ENCODE measurements at places on chromosomes 2 and 18.

- no peak for DNase-seq
Measured at GRCh38 chr18:45913276-45913675, 53.9 kb downstream of the EPG5 start.

DNA sequence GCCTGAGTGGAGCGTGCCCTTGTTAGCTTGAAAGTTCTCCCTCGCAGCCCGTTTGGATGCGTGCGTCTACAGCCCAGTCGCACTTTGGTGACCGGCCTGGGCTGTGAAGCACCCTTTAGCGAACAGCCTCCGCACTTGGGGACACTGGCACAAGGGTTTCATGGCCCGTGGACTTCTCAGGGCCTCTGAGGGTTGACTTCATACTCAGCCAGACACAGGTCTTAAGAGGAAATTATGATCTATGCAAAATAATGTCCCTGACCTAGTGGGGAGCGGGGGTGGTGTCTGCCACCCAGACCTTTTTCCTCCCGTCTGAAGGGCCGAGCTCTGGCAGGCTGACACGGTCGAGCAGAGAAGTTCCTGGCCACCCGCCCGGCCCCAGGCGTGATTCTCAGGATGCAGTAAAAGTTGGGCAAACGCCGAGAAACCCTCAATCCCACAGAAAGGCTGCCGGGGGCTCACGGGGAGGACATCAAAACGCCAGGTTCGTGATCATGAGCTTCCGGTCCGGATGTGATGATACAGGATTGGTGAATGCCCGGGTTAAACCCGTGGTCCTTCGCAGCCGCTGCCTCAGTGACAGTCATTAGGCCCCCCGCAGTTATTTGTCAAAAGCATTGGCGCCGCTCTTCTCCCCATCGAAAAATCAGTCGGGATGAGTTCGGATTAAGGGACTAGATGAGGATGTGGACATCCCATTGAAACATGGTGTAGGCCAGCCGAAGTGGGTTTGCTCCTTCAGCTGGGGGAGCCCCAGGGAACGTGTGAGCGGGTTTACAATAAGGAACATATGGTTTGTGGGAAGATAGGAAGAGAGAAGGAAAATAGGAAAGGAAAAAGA is 3.6 kb upstream of the PAX3 start:
- DNase-seq = no peak

GRCh38 chr18:51266773-51267172 is 69.3 kb upstream of the MEX3C start:
- no peak for DNase-seq

DNA sequence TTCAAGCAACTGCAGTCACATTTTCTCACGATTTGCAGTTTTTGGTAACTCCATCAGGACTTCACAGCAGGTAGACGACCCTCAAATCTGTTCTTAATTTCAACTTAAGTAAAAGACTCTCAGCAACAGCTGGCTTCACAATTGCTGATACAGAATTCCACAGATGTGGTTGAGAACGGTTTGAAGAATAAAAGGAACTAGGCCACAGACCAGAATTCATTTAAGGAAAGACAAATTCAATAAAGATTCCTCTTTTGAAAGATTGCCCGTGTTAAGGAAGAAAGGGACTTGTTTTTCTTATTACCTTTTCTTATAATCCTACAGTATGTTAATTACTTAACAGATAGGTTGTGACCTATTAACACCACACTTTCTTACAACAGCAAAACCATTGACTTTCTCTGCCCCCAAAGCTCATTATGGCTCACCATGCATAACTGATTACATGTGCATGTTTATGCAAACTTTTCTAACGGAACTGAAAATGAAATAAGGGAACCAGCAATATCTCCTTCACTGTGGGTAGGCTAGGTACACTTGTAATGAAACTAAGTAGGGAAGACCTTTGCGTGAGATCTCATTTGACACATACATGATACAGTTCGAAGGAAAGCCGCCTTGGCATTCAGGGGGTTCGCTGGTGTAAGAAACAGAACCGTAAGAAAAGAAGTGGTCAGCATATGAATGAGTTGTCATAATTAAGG is 4.7 kb upstream of the ZNF516 start:
- no peak for DNase-seq

DNA sequence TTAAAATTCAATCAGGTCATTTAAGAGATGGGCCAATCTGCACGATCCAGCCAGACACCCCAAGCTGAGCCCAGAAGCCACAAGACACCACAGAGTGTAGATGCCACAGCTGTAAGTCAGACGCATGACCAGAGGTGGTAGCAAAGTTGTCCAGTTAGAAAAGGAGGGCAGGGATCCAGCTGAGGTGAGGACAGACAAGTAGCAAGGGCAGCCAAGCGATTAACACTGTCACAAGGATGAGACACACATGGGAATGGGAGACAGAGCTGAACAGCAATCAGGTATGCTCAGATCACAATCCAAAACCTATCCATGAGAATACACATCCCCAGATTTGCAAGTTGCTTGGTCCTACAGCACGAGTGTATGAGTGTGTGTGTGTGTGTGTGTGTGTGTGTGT is 143.4 kb upstream of the STK17B start:
- no peak for DNase-seq

- DNase-seq = no peak
Measured at GRCh38 chr18:57077786-57078552, 68.9 kb upstream of the BOD1L2 start.

GRCh38 chr2:171411791-171412483 is 21.9 kb downstream of the METTL8 start:
- DNase-seq = no peak

DNA sequence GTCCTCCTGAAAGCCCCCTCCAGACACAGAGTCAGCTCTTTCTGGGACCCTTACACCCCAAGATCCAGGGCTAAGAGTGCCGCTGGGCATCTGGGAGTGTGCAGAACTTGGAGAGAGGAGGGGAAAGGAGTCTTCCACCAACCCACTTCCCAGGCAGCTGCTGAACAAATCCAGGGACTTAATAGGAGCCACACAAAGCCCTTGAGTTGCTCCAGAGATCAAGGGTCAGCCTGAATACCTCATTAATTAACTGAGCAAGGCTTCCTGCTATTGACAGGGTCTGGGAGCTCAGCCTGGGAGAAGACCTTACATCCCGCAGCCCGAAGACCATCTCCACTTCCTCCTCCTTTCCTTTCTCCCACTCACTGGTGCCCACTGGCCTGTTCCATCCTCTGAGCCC is 108.3 kb downstream of the CELF4 start:
- DNase-seq = no peak

DNA sequence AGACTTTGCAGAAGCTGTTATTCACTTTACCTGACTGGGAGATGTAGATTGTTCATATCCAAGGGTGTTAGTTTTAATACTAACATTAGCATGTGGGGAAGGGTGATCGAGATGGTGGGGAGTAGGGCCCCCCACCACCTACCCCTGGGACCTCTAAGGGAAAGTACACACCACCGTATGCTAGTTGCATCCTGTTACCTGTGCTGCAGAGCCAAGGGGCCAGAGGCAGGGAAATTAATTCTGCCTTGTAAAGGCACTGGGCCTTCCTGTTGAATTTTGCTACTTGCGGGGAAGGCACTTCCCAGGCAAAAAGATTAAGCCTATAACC is 9.0 kb downstream of the STEAP3 start:
- no peak for DNase-seq

- no peak for DNase-seq
Measured at GRCh38 chr18:56550121-56550520, 88.3 kb downstream of the TXNL1 start.

DNA sequence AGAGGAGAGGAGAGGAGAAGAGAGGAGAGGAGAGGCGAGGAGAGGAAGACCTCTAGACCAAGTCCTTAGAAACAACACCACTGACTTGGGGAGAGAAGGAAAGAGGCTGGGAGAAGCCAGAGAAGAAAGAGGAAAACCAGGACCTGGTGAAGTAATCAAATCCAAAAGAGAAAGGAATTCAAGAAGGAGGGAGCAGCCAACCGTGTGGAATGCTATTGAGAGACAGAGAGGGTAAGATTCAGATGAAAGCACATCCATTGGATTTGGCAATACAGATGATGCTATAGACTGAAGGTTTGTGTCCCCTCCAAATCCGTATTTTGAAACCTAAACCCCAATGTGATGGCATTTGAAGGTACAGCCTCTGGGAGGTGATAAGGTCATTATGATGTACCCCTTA is 50.7 kb downstream of the GALNT14 start:
- DNase-seq = no peak

- DNase-seq = no peak
Measured at GRCh38 chr2:186255823-186256222, 230.2 kb upstream of the ZC3H15 start.

- no peak for DNase-seq
Measured at GRCh38 chr2:179479947-179480346, 215.3 kb upstream of the SESTD1 start.

GRCh38 chr2:158204741-158205165 is 103.1 kb downstream of the UPP2 start:
- DNase-seq = no peak

- DNase-seq = no peak
Measured at GRCh38 chr2:198611201-198611600, 806.8 kb downstream of the PLCL1 start.

DNA sequence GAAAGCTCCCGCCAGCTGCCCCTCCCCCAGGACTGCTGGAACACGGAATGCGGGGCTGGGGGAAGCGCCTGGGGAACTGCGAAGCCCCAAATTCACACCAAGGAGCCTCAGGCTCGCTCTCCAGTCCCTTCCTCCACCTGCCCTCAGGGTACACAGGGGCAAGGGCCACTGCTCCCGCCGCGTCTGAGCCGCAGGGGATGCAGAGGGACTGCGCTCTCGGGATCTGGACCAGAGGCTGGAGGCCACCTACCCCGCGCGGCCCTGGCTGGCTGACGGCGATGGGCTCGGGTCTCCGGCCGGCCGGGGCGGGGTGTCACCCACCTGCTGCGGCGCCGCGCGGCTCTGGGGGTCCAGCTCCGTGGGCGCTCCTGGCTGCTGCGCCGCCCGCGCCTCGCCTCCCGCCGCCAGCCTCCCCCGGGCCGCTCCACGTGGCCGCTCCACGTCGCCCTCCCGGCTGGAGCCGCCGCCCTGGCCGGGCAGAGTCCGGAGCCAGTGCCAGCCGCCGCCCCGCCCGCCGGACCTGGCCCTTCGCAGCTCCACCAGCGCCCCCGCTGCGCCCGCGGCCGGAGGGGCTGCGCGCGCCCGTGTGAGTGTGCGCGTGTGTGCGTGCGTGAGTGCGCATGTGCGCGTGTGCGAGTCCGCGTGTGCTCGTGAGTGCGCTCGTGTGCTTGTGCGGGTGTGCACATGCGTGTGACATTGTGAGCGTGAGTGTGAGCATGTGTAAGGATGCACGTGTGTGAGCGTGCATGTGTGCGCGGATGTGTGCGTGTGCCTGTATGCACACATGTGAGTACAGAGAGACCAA is at the start of gene CGREF1:
CGREF1 (minus strand) TSS at position 604 of the 805 bp plus-strand sequence. CDS start 14,762 bp downstream, outside the sequence.
- no peak for DNase-seq

DNA sequence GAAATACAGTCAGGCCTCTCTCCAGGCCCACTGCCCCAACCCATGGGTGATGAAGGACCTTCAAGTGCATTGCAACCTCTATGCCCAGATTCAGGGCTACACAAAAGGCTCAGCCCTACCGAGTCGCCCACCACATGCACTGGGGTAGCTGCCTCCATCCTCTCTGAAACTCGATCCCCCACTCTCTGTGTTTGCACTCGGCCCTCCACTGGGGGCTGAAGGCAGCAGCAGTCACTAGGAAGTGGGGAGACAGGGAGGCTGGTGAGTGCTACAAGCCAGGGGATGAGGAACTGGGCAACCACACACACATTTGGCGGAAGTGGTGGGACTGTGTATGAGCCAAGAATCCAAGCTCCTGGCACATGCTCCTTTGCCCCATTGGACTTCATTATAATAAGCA is 94.6 kb downstream of the CERS6 start:
- no peak for DNase-seq

- DNase-seq = no peak
Measured at GRCh38 chr2:40095000-40095399, 315.9 kb upstream of the THUMPD2 start.

DNA sequence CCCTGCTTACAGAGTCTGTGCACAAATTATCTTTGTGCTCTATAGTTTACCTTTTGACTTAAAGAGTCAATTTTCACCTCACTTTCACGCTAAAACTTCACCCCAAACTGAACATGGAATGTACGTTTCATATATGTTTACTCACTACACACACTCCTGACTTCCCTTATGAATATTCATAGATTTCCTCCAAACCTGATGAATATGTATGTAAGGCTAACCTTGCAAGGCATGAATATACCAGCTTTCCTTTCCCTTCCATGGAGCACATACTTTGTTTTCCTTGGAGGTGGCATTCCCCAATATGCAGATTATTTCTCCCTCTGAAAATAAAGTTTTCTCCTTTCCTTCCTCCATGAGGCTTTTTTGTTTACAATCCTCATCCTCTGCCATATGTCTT is 48.4 kb upstream of the GPR39 start:
- no peak for DNase-seq

DNA sequence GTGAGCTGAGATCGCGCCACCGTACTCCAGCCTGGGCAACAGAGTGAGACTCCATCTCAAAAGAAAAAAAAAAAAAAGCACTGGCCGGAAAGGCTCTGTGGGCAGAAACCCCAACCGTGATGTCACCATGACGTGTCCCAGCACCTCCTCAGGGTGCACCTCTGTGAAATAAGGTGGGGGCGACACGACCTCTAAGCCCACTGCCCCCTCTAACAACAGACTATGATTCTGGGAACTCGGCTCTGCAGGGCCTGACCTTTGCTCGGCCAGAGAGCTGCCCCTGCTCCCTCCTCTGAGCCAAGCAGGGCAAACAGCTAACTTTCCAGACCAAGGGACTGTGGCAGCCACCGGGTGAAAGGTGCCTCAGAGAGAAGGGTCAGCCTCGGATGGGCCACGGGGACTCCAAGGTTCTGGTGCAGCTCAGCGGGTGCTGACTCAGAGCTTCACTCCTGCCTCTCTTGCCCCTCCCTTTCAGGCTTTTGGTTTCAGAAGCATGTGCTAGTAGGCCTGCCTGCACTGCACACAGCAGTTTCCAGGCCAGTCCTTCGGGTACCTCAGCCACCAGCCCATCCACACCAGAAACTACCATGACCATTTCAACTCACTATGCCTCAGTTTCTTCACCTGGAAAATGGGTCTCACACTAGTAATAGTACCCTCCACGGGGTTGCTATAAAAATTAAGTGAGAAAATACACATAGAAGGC is 8.0 kb downstream of the TMBIM1 start:
- DNase-seq = no peak

DNA sequence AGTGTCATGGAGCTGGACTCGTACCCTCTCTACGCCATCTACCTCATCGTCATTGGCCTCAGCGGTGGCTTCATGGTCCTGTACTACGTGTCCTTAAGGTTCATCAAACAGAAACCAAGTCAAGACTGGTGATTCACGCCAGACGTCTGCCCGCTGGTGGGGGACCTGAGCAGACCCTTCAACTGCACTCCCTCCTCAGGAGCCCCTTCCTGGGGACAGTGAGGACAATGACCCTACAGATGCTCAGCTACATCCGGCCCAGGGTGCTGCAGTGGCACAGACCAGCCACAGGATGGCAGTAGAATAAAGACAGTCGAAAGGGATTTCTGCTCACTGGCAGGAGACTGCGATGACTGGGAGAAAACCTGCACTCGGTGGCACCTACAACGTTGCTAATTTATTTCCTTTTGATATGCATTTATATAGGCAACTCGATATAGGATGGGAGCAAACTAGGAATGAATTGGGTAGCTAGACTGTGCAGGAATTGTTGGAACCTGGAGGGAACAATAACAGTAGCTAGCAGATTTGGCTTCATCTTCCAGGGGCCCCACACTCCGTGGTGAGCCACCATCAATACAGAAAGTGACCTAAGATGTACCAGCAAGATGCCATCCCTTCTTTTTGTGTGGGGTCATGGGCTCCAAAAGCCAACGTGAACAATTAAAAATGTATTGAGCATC is 39.2 kb downstream of the ABCG8 start:
- DNase-seq = peak; percentile 35

- DNase-seq = no peak
Measured at GRCh38 chr2:203934041-203934492, 2.5 kb upstream of the ICOS start.

All from stimulated activated CD8-positive, alpha-beta memory T cell treated with anti-CD3 and anti-CD28 coated beads, Interleukin-15, amount 100 ng/mL, for 24 hours (primary cell).